ENCODE measurements at places on chromosomes 3 and 15.

DNA sequence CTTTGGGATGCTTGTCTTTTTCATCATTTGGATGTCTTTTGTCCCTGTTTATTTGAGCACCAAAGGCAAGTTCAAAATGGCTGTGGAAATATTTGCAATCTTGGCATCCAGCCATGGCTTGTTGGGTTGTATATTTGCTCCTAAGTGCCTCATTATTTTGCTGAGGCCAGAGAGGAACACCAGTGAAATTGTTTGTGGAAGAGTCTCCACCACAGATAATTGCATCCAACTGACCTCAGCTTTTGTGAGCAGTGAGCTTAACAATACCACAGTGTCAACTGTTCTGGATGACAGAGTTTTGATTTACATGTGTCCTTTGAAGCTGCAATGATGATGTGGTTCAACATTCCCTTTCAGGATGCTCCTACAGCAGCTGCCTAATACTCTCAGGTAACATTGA is 83.0 kb upstream of the KCNAB1 start:
- no peak for DNase-seq

DNA sequence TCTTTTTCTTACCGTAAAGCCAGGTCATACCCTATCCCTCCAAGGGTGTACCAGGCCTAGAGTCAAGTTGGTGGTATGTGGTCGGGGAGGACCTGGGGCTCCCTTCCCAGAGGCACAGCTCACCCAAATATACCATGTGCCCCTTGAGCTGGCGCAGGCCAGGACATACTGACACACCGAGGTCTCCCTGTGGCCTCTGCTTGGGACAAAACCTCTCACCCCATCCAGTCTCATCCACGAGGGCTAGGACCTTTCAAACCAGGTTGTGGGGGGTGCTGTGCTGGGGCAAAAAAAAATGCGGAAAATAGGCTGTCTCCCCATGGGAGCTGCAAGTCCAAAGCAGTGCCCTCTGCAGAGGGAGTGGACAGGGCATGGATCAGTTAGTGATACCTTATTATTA is 22.8 kb downstream of the PTH1R start:
- DNase-seq: no peak

DNA sequence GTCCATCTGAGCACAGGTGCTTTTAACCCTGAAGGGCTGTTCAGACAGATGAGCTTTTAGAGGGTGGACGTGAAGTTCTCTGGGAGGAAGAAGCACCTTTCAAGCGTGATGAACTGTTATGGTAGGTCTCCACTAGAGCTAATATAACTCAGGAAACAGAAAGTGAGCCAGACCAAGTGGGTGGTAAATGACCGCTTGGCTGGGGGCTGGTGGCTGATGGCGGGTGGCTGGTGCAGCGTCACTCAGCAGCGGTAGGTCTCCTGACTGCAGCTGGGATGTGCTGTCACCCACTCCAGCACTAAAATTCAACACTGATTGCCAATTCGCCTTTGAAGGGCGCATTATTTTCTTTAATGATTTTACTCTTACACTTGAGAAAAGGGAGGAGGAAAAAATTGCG is 31.2 kb upstream of the LACTB start:
- no peak for DNase-seq

DNA sequence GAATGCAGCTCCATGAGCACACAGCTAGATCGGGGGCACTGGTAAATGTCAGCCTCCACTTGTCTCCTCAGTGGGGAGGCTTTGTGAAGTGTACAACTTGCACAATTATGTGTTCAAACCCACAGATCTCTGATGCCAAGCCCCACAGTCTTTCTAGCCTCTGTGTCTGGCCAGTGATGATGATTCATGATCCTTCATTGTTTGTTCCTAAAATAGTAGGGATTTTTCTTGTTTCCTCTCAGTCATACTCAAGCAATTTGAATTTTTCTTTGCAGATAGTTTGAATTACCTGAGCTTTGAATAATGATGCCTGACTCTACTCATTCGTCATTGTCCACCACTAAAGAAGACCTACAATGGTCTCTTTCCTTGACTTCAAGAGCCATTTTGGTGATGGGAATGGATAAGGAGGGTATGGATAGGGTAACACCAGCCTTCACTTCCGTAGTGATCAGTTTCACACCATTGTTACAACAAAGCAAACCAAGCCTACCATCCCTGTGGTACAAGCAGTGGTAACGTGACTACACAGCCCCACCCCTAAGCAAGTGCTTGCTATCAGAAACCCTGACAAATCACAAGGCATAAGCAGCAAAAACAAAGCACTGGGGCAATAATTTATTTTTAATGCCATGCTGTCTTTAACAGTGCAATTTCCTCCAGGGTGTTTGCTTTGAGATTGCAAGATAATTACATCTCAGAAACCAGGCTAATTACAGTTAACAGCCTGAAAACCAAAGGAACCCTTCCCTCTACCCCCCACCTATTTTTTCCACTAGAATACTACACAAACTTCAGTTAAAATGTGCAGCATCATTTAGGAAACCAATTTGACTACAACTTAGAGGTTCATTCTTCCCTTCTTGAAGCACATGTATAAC is 114.1 kb upstream of the PPP2R3A start:
- DNase-seq: no peak

DNA sequence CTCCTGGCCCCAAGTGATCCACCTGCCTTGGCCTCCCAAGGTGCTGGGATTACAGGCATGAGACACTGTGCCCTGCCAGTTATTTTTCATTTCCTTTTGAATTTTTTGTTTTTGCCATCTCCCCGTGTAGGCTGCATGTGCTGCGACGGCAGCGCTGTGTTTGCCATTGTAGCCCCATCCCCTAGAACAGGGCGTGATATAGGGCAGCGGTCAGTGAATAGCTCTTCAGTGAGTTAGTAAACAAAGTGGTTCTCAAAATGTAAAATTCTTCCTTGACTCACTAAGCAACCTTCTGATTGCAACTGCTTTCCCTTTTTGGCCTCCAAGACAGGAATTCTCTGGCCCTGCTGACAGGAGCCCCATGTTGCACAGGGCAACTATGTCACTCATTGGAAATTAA is 138.1 kb upstream of the CTDSPL start:
- DNase-seq: no peak

DNA sequence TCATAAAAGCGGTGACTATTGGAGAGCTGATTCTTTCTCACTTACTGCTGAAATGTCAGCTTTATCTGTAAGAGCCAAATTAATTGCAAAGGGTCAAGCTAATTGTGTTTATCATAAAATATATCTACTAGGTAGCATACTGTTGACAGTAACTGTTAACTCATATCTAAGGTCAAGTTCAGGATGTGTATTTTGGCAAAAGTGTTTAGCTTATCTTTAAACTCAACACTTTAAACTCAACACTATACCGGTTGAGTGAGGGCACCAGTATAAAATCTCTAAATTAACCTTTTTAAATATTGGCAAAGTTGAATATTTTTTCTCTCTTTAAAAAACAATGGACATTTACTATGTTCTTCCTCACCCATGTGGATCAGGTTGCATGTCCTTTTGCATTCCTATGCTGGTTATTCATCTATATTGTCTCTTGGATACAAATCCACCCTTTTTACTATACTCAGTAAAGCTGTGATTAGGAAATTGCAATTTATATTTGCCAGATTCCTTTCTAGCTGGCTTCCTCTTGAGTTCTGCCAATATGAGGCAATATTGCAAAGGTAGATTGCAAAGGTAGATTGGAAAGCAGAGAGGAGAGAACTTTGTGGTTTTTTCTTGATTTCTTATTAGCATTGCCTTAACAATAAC is 344.6 kb upstream of the DCBLD2 start:
- DNase-seq: no peak

GRCh38 chr3:105505170-105505569 is 138.5 kb downstream of the ALCAM start:
- no peak for DNase-seq

DNA sequence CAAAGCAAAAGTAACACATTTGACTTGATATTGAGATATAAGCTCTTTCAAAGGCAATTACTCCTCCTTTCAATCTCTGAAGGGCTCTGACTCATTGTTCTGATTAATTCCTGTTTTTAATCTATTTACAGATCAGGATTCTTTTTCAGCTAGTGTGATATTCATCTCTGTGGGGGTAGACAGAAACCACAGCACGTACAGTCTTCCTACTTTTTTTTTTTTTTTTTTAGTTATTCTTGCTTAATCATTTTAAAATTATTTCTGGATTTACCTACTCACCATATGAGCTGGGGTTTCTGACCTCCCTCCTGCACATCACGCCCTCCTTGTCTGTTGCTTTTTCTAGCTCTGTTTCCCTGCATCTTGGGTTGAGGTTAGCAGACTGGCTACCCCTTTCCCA is 1.4 kb downstream of the CNTN3 start:
- DNase-seq: no peak

DNA sequence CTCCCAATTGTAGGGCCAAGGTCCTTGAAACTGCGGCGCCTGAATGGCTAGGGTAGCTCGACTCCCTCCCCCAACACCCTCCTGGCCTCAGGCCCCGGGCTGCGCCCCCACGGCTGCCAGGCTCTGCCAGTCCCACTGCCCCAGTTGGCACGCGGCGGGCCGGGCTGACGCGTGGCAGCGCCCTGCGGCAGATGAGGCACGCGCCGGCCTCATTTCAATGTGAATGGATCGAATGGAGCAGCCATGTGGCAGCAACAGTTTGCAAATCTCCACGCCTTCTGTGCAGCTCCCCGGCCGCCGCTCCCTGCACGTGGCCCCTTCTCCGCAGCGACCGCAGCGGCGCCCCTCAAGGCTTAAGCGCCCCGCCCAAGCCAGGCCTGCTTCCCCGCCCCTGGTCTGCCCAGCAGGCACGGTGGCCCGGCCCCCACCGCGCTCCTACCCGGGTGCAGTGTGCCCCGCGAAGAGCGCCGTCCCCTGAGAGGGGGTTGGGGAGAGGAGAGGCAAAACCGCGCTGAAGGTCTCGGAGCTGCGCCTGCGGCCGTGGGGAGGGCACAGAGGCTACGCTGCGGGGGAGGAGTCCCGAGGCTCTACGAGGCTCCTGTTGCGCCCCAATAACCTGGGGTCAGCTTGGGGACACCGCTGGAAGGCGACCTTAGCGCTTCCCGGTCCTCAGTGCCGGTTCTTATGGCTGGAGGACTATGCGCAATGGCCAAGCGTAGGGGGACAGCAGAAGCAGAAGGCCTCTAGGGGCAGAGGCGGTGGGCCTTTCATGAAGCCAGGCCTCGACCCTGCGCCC is 3.1 kb upstream of the DLL4 start:
- no peak for DNase-seq

- no peak for DNase-seq
Observed at GRCh38 chr3:151709847-151710246, 23.9 kb upstream of the AADACL2 start.

GRCh38 chr3:69914395-69914794 is 85.1 kb upstream of the SAMMSON start:
- DNase-seq: no peak

- DNase-seq: no peak
Observed at GRCh38 chr3:107524841-107525643, 2.3 kb downstream of the BBX start.

DNA sequence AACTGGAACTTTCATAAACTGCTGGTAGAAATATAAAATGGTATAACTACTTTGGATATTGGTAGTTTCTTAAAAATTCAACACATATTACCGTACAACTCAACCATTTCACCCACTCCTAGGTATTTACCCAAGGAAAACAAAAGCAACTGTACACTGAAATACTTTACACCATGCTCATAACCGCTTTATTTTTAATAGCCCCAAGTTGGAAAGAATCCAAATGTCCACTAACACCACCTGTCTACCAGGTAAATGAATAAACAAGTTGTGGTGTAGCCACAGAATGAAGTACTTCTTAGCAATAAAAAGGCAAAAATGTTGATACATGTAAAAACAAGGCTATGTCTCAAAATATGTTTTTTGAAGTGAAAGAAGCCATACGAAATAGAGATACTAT is 215.9 kb upstream of the PEX5L start:
- DNase-seq: no peak

- DNase-seq: no peak
Observed at GRCh38 chr3:16243706-16244490, 20.8 kb downstream of the DPH3 start.

DNA sequence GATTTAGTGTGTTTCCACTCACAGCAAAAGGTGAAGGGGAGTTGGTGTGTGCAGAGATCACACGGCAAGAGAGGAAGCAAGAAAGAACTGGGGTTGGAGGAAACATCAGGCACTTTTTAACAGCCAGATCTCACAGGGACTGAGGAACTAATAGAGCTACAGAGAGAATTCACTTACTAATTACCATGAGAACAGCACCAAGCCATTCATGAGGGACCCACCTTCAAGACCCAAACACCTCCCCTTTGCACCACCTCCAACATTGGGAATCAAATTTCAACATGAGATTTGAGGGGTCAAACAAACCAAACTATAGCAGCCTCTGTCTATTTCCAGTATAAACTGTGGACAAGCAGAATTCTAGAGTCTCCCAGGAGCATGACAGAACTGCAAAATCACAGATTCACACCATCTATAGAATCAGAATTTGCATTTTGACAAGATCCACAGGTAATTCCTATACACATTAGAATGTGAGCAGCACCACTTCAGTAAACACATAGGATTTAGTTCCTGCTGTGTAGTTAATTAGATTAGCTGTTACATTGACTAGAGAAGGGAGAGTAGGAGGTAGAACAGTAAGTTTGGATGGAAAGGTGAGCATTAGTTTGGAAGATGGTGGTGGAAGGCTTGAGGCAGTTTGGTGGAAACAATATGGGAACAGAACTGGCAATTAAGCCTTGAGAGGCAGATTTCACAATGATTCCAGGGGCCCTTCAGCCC is 311.7 kb downstream of the NSUN3 start:
- no peak for DNase-seq

- no peak for DNase-seq
Observed at GRCh38 chr3:187212705-187213104, 15.4 kb downstream of the RTP1 start.

GRCh38 chr15:27608248-27608647 is 490.9 kb downstream of the OCA2 start:
- no peak for DNase-seq

GRCh38 chr3:143235614-143236204 is 116.1 kb downstream of the CHST2 start:
- no peak for DNase-seq

GRCh38 chr3:23356169-23356568 is 153.0 kb downstream of the UBE2E2 start:
- no peak for DNase-seq

- no peak for DNase-seq
Observed at GRCh38 chr3:32440611-32441350, 49.1 kb downstream of the CMTM7 start.

- DNase-seq: peak; percentile 9
Observed at GRCh38 chr15:89936051-89936785, 23.5 kb upstream of the ARPIN start.

GRCh38 chr3:138347960-138348753 is at the start of gene MRAS:
Gene MRAS, plus strand, starts transcription at chr3:138348579. Its CDS starts 24,305 bp downstream, at chr3:138372884.
- DNase-seq: no peak

Measured in stimulated activated CD8-positive, alpha-beta memory T cell treated with anti-CD3 and anti-CD28 coated beads, Interleukin-7, amount 100 ng/mL, for 4 hours (primary cell).